ENCODE measurements at places on chromosomes 6 and 20.

DNA sequence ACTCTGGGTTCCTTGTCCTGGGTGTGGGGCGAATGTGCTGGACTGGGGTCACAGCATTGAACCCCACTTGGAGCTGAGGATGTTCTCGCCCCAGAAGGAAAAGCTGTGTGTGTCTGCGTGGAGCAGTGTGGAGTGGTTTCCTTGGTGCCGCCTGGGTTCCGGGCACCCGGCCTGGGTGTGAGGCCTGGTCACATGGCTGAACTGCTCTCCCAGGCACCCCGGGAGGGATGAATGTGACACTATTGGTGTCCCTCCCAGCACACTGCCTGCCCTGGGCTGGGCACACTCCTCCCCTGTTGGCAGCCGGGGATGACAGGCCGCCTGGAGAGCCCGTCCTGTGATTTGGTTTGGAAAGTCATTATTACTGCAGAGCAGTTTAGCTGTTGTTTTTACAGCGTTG lies 12.3 kb downstream of the MYT1 start:
- no peak for DNase-seq

DNA sequence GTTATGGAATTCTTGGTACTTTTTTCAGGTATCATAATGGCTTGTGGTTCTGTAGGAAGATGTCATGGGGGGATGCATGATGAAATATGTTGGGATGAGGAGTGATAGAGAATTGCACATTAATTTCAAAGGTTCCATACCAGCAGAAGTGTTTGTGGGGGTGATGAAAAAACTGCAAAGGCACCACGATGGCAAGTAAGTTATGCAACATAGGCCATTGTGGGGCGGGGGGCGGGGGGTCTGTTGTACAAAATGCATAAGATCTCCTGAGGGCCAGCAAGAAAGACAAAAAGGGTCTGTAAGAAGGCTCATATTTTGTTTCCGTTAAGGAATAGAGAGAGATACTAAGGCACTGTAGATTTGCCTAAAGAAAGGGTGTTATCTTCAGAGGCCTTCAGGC lies 26.2 kb downstream of the PLEKHG1 start:
- DNase-seq = no peak

DNA sequence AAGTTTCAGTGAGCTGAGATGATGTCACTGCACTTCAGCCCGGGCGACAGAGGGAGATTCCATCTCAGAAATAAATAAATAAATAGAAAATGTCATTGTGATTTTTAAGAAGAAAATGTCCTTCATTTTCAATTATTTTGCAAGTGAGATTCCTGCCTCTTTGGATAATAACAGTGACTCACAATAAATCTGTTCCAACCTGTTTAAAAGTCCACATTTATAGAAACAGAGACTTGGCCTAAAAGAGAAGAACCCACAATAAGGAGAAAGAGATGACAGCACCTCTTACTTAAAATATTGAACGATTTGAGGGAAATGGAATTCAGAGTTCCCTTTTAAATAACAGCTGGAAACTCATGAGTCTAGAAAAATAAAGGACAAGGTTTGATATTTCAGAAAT lies 373.4 kb upstream of the NOX3 start:
- DNase-seq = no peak

DNA sequence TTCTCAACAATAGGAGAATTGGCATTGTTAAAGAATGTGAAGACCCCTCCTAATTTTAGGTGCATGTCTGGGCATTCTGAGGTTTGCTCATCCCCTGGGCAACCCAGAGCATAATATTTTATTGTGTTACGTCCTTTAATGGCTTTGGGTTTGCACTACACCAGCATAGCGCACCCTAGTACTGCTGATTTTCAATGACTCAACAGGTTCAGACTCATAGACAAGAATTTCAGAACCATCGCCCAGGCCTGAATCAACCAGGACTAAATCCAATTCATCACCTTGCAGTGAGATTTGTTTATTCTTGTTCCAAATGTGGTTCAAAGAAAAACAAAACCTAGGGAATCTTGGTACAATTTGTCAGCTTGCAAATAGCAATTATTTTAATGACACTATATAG lies 137.8 kb upstream of the PHACTR1 start:
- no peak for DNase-seq

DNA sequence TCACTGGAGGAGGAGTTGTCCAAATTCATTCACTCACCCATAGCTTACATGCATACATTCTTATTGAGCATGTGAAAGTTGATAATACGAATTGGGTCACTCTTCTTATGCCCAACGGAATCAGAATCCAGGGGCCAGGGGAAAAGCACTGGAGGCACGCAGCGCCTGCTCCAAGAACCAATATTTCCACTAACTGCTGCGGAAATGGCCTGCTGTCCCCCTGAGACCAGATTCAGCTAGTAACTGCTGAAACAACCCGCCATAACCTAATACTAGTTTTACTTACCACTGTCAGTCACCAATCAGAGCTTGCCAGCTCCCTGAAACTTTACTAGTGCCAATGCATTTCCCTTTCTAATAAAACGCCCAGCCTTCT lies 641 bp upstream of the FKBP1A start:
- DNase-seq = no peak

DNA sequence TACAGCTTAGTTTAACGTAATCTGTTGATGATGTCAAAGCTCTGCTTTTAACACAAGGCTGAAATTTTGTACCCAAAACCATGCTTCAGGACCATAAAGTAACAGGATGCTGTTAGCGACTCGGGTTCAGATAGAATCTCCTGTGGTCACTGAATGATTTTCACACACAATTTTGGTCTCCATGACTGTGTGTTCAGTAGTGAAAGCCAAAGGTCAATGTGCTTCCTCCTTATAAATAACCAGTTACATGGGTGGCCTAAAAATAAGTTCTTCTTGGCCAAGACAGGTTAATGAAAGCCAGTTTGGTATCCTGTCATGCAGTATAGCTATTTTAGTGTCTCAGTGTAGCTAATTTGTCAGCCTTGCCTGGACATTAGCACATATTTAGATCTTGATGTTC lies 19.1 kb upstream of the LOC128125822 start:
- DNase-seq = no peak

- DNase-seq = no peak
These were observed 301.2 kb upstream of the SGK1 start for GRCh38 chr6:134619077-134619476.

- DNase-seq = no peak
These were observed 48.7 kb upstream of the ARMH2 start for GRCh38 chr6:24847402-24847801.

DNA sequence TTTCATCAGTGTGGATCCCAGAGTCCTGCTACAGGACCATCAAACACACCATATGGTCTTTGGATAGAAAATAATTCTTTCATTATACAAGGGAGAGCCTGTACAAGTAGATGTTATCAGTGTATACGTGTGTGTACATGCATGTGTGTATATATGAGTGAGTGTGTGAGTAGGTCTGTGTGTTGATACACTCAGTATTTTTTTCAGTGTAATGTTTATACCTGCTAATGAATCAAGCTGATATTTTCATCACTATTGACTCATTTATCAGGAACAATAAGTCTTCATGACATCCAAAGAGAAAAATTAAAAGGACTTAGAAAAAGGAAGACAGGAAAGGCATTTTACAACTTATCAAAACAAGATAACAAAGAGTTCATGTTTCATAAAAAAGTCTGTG lies 66.5 kb downstream of the EPM2A start:
- DNase-seq = no peak

DNA sequence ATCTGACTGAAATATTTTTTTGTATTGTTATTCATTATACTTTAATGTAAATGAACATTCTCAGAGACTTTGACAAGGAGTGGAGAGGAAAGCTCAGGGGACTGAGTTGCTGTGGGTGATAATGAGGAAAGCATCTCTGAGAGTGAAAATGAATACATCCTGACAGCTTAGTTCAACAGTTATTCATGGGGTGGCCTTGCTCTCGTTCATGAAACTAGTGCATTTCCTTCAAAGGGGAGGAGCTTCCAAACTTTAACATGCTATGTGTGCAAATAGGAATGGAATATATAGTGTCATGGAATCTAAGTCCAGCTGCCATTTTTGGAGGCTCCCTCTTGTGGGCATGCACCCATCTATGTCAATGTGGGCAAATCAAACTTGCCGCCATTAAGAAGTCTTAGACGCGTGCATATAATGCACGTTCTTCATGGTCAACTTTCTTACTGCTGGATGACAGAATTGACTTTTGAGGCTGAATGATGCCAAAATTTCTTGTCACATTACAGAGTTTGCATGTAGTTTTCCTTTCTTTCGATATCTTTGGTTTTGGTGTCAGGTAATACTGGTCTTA lies 124.3 kb upstream of the TMEM170B start:
- DNase-seq = no peak

DNA sequence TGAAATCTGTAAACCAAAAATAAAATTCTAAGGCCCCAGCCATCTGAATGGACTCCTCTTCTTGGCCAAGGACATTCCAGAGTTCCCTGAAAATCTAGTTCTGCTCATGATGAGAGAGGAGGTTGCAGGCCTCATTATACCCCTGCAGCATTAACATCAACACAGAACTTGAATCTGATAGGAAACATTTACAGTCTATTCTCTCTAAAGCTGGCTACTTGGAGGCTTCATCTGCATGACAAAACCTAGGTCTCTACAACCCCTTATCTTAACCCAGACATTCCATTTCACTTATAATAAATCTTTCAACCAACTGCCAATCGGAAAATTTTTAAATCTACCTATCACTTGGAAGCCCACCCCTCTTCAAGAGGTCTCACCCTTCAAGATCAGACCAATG lies 15.7 kb downstream of the RTN4IP1 start:
- no peak for DNase-seq

GRCh38 chr6:157586088-157586414 lies 205.1 kb downstream of the ZDHHC14 start:
- no peak for DNase-seq

DNA sequence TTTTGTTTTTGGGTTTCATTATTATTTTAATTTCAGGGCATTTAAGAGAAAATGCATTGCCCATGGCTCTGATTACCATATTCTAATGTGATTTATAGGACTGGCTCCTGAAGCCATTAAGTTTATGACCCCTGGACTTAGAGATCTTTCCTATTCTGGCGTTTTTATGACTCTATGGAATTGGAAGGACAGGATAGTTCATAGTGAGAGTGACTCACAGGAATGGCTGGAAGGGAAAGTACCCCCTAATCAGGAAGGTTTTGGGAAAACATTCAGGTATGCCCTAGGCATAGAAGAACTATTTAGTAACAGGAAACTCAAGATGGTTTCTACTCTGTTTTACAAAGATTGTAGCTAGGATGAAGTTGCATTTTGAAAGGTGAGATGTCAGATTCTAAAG lies 108.6 kb upstream of the SLC2A12 start:
- DNase-seq = no peak

GRCh38 chr6:117506180-117506835 lies 23.8 kb downstream of the DCBLD1 start:
- no peak for DNase-seq

DNA sequence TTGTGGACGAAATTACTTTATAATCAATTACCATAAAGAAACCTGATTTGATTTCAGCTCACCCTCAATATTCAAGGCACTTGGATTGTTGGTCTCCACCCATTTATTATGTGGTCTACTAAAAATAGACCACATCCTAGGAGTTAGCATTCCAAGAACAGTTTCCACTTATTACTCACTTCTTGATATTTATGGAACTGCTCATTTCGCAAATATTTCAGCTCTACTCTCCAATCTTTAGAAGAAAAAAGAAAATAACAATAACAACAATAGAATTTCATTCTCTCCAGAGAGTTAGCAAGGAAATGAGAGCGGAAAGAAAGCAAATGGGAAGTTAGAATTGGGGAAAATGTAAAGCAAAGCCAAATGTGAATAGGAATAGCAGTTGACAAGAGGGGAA lies 26.2 kb upstream of the HDAC2 start:
- no peak for DNase-seq

DNA sequence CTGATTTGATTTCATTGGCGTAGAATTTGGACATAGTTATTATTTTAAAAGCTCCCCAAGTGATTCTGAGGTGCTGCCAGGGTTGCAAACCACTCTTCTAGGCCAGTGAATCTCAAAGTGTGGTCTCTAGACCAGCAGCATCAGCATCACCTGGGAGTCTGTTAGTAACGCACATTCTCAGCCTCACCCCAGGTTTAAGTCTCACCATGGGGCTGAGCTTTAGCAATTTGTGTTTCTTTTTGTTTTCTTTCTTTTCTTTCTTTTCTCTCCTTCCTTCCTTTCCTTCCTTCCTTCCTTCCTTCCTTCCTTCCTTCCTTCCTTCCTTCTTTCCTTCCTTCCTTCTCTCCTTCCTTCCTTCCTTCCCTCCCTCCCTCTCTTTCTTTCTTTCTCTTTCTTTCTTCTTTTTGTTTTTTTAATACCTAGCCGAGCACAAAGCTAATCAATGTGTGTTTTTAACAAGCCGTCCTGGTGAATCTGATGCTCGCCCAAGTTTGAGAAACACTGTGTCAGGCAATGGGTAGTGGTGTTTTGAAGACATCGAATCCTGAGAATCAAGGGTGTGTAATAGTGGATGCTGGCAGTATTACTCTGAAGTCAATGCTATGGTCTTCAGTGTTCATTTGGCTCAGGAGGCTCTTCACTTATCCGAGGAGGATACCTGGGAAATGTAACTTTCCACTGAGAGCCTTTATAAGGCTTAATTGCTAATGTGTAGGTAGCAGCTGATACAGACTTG lies 104.9 kb downstream of the SLX4IP start:
- no peak for DNase-seq

DNA sequence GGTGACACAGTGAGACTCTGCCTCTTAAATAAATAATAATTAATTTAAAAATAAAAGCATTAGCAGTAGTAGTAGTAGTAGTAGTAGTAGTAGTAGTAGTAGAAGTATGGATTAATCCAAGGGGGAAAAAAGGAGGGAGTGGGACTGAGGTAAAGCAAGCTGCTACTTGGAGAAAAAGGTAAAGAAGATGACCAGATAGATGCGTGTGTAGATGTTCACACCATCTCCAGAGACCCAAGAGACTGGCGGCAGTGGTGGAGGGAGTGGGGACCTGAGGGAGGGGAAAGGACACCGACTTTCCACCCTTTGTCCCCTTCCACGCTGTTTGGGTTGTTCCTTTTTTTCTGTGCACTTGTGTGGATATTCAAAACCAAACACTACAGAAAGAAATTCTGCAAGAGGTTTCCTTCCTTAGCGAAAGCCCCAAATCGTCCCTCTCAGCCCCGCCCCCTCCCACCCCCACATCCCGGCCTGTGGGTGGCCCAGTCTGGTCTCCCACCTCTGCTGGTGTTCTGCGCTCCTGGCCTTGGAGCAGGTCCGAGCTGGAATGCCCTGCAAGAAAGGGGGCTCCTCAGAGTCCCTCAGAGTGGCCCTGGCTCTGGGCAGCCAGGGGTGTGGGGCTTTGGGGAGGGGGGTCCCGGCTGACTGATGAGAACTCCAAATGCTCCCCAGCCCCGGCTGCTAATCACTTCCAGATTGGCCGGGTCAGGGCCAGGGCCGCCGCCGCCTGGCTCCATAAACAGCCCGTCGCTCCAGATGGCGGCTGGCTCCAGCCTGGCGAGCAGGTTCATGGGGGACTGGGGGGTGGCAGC lies 60.2 kb downstream of the UBE2V1 start:
- no peak for DNase-seq

GRCh38 chr6:118288355-118289124 lies 259.6 kb upstream of the PLN start:
- no peak for DNase-seq

GRCh38 chr6:91664327-91664959 lies 1077.6 kb upstream of the MAP3K7 start:
- DNase-seq = no peak
